ENCODE measurements at places on chromosomes 2 and 18.

GRCh38 chr18:1585881-1586488 lies 681.3 kb downstream of the ADCYAP1 start:
- DNase-seq: no peak

DNA sequence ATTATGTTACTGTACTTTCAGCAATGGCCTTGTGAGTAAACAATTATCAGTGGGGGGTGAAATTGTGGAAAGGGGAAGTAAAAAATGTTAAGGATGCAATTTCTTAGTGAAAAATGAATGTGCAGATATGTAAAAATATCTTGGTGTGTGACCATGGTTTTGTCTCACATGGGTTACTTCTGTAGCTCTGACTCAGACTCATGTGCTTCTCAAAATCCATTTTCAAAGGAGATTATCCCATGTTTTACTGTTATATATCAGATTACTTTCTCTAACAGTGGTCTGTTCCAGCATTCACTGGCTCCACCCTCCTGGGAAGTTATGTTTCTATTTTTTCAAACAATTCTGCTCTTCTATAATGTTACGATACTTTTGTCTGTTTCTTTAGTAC lies 298.2 kb upstream of the COL3A1 start:
- DNase-seq: no peak

GRCh38 chr18:55858661-55859515 lies 270.9 kb upstream of the TCF4 start:
- no peak for DNase-seq

DNA sequence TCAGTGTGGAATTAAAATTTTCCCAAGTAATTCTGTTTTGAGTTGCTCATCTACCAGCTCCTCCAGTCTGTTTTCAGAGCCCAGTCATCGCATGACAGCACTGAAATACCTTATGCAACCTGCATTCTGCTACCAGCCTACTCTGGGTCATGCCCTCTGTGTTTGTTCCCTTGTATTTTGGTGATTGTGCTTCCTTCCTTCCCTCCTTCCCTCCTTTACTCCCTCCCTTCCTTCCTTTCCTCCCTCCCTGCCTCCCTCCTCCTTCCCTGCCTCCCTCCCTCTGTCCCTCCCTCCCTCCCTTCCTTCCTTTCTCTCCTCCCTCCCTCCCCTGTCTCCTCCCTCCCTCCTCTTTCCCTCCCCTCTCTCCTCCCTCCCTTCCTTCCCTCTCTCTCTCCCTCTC lies 289.6 kb downstream of the CDH2 start:
- DNase-seq: no peak

GRCh38 chr18:38747153-38747552 lies 1181.6 kb upstream of the CELF4 start:
- DNase-seq: no peak

DNA sequence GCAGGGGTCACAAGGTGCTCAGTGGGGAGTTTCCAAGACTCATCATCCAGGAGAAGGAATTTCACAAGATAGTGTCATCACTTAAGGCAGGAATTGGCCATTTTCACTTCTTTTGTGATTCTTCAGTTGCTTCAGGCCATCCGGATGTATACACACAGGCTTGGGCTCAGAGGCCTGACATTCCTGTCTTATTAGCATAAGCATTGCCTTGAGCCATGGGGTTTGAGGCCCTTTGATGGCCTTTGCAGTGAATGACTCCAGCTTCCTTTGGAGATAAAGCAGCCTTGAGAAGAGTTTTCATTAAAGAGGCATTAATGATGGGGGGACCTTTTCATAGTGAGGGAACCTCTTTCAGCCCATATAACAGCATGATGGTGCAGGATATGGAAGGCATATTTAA lies 366.0 kb upstream of the CNTNAP5 start:
- no peak for DNase-seq

DNA sequence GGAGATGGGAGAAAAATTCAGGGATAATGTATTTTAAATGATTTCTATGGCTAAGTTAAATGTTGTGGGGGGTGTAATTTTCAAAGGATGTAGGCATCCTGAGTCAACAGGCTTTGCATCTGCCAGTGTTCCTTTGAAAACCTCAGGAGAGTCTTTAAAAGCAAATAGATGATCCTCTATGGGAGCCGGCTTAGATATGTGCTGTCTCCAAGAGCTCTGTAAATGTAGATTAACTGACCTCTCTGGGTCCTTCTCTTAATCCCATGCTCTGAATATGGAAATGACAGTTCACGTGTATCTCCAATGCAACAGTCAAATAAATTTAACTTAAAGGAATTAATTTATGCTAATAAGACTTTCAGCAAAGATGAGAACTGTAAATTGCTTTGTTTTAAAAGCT lies 292.7 kb downstream of the ERBB4 start:
- DNase-seq: no peak

DNA sequence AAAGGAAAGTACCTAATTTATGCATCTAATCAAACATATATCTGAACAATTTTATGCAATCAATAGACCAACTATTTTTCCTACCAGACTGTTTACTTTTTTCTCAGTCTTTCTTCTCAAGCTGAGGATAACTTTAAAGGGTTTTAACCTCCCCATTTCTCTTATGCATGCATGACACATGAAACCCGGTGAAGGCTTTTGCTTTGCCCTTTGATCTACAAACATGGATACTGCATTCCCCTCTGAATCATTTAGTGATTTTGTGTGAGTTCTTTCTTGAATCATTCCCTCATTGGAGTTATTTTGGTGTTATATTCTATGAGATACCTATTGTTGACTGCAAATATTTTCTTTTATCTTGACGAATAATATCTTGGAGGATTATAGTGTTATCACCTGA lies 931.9 kb upstream of the CNTNAP5 start:
- DNase-seq: no peak

Measured in esophagus squamous epithelium (tissue), 5 donors.